Left ventricle myocardium inferior (tissue), 1 donor: ENCODE measurements at places on chromosomes 2 and 18.

- DNase-seq: peak; percentile 69
Observed at GRCh38 chr18:23689031-23689615, at the start of gene LAMA3. Gene LAMA3 (plus strand): TSS chr18:23689453. CDS start chr18:23689684, 231 bp downstream.

GRCh38 chr2:192749611-192750200 is 555.0 kb upstream of the TMEFF2 start:
- DNase-seq: no peak

GRCh38 chr18:58005885-58006523 is 38.0 kb upstream of the NEDD4L start:
- no peak for DNase-seq

- DNase-seq: no peak
Observed at GRCh38 chr2:191895195-191895594, 48.3 kb upstream of the CAVIN2 start.

GRCh38 chr2:17604050-17604449 is 63.6 kb downstream of the VSNL1 start:
- DNase-seq: no peak

DNA sequence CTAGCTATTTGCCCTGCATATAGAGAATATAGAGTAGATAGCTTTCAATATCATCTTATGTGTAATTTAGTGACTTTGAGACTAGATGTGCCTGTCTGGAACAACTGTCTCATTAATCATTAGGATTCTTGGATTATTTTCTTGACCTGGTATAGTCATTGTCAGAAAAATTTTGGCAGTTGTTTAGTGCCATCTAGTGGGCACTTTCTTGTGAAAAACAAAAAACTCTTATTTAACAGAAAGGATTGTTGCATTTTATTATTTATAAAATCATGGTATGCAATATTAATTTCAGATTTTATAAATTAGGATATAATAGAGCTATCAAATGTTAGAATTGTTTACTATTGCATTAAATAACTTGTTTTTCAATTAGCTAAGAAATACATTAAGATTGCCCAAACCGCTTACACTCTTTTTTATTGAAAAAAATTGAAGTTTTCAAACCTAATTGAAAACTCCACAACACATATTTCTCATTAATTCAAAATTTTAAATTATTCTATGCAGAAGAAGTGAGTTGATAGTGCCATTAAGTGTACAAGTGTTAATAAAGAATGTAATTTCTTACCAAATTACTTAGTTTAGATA is 80.3 kb downstream of the DYNAP start:
- no peak for DNase-seq

DNA sequence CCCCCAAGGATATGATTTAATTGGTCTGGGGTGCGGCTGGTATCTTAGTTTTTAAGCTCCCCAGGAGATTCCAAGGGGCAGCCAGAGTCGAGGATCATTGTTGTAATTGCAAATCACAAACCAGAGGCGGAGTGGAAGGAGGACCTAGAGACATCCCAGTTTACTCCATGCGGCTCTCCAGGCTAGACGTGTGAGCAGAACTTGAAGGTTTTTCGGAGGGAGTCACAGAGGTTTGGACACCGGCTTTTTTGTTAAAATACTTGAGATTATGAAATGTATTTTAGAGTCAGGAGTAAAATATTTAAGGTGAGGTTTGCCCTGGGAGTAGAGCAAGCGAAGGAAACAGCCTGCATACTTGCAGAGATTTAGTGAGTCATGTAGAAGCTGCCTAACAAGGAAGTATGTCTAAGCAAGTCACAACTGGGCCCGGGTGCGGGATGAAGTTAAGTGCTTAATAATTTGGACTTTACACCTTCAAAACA is 39.5 kb downstream of the TGOLN2 start:
- no peak for DNase-seq

DNA sequence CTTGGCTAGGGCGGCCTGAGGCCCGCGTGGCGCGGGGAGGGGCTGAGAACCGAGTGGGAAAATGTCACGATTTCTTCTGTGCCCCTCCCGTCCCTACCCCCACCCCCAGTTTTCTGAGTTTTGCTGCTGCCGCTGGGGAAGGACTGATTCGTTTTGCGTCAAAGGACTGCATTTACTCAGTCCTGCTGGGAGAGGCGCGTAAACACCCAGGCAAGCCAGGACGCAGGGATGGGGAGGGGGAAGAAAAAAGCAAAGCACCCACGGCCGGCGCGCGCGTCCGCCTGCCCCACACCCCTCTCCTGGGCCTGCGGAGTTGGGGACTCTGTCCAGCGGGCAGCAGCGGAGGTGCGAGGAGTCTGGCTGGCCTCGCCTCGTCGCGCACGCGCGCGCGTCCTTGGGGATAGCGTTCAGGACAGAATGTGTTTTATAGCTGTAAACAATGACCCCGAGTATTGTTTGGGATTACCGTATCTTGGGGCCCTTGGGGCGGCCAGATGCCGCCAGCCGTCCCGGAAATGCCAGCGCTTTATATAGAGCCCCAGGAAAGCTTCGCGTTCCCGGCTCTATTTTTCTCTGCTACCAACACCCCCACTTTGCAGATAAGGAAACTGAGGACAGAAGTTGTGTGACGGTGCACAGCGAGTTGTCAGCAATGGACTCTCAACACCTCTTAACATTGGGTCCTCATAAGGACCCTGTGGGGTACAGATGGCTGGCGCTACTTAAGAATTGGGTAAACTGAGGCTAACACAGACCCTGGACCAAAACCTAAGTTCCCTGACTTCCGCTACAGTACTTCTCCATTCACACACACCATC is 1.7 kb upstream of the FOSL2 start:
- DNase-seq: peak; percentile 90

DNA sequence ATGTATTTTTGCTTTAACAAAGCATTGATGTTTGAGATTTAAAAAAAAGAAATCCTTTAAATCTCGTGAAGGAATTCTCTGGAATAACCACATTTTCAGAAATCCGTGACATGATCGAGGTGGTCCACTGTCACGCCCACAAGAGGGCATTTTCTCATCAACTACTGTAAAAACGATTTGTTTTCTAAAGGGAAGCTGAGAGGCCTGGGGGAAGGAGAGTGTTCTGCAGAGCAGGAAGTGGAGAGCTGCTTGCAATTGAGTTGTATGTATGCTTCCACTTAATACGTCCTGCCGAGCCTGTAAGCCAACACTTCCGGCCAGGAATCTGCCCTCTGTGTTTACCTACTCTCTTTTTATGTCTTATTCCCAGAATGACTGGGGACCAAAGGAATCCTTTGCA is 19.4 kb downstream of the KLHL29 start:
- DNase-seq: no peak

- no peak for DNase-seq
Observed at GRCh38 chr2:68185541-68186164, 28.0 kb downstream of the PNO1 start.

DNA sequence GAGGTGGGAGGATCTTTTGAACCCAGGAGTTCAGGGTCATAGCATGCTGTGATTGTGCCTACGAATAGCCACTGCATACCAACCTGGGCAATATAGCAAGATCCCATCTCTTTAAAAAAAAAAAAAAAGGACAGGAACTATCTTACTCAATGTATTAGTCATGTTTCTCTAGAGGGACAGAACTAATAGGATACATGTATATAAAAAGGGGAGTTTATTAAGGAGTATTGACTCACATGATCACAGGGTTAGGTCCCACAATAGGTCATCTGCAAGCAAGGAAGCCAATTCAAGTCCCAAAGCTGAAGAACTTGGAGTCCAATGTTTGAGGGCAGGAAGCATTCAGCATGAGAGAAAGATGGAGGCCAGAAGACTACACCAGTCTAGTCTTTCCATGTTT is 18.8 kb upstream of the CASP10 start:
- DNase-seq: no peak

GRCh38 chr18:38028946-38029345 is 463.3 kb upstream of the CELF4 start:
- no peak for DNase-seq

DNA sequence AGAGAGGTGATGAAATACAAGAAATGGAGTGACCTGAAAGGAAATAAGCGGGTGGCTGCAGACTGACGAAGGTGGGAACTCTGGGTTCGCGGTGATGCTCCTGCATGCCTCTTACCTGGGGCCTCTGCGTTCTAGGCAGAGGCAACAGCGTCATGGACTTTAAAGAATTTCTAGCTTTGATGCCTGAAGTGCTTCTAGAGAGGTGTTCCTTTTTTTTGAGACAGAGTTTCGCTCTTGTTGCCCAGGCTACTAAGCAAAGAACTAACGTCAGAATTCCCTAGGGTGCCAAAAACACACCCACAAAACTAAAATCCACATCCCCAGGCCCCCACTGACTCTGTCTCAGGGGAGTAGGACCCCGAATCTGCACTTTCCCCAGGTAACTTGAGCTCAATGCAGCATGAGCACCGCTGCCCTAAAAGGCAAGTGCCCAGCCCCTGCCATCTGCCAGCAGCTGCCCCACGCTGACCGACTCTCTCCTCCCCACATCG is 110.5 kb upstream of the ID2 start:
- no peak for DNase-seq

GRCh38 chr2:132813422-132813821 is 143.4 kb upstream of the LYPD1 start:
- DNase-seq: no peak

DNA sequence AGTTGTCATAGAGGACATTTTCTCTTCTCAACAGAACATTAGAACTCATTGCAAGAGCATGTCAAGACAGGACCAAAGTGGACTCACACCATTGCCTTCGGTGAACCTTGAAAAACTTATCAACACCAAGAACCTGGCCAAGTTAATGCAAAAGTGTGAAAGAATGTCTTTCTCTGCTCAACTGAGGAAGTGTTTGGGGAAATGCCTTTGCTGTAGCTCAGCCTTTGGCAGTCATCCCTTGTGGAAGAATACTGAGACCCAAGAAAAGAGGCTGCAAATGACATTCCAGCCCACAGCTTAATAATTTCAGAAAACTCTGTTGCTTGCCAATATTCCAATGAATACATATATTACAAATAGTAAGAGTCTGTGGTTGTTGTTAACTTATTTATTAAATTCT is 728.8 kb upstream of the PIK3C3 start:
- DNase-seq: no peak

DNA sequence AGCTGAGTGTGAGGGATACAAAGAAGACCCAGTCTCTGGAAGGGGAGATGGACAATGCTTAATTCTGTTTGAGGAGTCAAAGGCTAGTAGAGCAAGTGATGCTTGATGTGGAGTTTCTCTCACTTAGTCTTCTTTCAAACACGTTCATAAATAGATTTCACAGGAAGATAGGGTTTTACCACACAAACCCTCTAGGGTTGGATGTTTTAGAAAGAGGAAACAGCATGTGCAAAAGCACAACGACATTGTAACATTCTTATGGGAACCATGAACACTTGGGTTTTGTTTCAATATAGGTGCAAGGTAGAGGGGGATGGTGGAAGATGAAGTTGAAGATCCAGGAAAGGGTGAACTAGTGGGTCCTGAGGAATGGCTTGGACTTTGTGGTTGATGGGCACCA is 10.8 kb upstream of the EFEMP1 start:
- DNase-seq: no peak

DNA sequence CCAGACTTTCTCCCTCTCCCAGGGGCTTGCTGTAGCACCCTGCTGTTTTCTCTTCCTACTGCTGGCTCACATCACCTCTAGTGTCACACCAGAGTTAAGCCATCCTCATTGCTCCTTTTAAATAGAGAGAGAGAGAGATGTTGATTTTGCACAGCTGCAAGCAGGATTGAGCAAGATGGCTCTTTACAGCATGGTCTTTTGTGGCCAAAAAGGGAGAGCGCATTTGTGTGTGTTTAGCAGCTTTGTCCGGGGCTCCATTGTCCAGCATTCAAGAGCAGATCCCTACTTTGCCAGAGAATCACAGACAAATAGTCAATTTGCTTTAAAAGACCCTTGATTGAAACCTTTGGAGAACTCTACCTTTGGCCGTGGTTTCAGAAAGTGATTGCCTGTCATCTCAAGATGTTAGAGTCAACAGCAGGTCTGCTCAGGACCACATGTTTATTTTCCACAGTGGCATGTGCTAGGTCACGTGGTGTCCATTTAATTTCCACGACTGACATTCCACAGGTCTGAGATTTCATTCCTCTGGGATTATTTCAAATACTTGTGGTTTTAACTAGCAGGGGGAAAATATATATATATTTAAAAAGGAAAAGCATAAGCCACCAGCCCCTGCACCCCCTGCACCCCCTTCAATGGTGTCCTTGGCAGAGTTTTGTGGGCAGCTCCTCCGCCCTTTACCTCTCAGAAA is 359.9 kb upstream of the SLC14A2 start:
- no peak for DNase-seq

DNA sequence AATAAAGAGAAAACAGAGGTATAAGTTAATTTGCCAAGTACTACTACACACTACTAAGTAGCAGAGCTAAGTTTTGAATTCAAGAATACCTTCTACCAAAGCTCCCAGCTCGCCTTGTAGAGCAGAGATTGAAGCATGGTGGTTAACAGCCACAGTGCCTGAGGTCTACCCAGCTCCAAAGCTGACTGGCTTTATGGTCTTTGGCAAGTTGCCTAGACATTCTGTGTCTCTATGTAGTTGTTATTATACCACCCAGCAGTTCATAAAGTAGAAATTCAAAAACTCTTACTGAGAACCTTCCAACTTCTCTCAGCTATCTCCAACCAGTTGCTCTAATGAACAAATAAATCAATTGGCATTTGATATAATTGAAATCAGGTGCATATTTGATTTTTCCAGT is 87.8 kb downstream of the PDE11A start:
- no peak for DNase-seq

- no peak for DNase-seq
Observed at GRCh38 chr18:2417861-2418610, 153.3 kb downstream of the METTL4 start.

DNA sequence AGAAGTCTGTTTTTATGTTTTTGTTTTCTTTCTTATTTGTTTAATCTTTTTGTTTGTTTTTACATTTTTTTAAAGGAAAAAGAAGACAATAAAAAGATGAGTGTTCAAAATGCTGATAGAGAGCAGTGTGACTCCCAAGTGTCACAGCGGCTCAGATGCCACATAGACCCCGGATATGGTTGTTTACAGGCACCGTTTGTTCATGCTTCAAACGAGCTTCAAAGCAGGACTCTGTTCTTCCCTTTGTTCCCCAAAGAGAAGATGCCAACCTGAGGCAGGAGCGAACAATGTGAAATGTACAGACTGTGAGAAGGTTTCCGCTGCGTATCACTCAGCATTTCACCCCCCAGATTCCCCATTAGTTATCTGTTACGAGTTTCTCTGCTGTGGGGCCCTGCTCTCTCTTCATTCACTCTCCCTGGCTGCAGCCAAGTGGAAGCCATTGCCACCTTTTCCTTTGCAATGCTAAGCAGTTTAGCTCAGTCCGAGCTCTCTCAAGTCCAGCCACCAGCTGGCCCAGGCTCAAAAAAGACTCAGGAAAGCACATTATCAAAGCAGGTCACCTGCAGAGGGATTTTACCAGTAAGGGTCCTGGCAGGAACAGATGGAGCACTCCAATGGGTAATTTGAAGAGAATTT is 36.4 kb upstream of the PHLPP1 start:
- no peak for DNase-seq

DNA sequence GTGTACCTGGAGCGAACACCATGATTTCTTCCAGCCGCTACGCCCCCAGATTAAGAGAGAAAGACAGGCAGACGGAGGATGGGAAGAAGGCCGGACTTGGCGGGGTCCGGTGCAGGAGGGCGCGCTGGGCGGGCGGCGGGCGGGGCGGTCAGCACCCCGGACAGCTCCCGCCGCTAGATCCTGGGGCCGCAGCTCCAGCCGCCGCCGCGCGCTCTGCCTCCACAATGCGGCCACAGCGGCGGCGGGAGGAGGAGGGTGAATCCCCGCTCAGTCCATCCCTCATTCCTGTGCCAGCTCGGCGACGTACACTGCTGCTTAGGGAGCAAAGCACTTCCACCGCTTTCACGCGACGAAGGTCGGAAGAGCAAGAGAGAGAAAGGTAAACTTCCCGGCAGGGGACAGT is at the start of gene AKAIN1:
AKAIN1 (minus strand) TSS at position 226 of the 403 bp plus-strand sequence; CDS start at position 22, 204 bp downstream.
- DNase-seq: peak; percentile 34

GRCh38 chr18:21897811-21898210 is 157.2 kb downstream of the MIB1 start:
- no peak for DNase-seq

- no peak for DNase-seq
Observed at GRCh38 chr2:66697366-66697765, 262.4 kb downstream of the MEIS1 start.
